ENCODE measurements at places on chromosomes 1 and 21. TPM values are rescaled to one million over a fixed set of nuclear protein-coding genes. Genes with fewer than 3 reads are reported as not detected.

DNA sequence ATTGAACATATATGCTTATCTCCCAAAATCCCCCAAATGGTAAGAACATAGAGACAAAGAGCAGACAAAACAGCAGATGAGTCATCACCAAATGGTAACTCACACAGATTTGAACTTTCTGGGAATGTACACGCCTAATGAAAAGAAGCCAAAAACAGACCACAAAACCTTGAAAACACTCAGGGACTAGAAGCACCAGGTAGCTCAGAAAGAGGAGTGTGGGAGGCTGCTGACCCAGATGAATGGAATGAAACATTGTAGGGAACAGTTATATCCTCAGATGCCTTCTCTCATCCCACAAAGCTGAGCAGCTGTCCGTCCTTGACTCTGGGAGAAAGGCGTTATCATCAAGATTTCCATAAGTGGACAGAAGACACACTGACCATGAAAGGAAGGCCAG, 307.0 kb upstream of the USP25 start:
- DNase-seq: no peak

TMCO1 gene
- total RNA-seq: 41.4 TPM

GRCh38 chr21:42514883-42515228, 1.2 kb downstream of the SLC37A1 start:
- DNase-seq: no peak

DNA sequence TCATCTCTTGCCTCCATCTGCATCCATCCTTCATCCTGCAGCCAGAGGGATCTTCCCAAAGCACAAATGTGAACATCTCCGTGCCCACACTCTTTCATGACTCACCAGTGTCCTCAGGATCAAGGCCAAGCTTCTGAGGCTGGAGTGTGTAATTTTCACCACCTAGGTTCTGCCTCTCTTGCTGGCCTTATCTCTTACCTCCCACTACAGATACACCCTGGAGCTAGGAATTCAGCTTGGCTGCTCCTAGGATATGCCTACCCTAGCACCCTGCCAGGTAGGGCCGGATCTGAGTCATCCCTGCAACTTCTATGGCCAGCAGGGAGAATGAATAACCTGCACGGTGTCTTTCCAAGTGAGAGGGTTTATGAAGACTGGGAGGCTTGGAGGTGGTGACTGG, 208.7 kb upstream of the CSF3R start:
- no peak for DNase-seq

SCCPDH gene
- total RNA-seq: 8.2 TPM

LEFTY2 gene
- not detected for total RNA-seq

DNA sequence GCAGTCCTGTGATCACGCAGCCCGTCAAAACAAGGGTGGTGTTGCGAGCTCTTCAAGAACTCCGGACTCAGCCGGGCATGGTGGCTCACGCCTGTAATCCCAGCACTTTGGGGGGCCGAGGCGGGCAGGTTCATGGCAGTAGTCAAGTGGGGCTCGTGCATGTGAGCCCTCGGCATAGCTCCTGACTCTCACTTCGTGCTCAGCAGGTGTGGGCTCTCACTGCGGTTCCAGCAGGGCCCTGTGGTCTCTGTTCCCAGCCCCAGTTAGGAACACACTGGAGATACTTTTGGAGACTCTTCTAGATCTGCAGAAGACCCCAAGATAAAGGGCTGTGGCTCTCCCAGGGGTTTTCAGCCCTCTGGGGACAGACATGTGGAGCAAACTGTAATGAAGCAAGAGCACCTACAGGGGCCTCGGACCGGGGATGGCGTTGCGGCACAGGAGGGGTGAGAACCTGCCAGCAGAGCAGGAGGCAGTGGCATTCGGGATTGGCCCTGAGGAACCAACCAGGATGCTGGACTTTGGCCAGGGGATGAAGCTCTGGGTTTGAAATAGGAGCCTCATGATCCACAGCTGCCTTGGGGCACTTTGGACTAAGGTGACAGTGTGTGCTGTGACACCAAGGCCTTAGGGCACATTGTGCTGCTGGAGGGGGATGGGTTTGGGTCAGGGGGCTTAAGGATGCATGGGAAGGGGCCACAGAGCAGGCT, 443.2 kb downstream of the CAMTA1 start:
- no peak for DNase-seq

Measured in esophagus squamous epithelium (tissue), 5 donors.